ENCODE measurements at places on chromosomes 2 and 18.

- DNase-seq, result no peak
Measured at GRCh38 chr2:144086965-144087364, 433.0 kb downstream of the ZEB2 start.

- no peak for DNase-seq
Measured at GRCh38 chr18:46275370-46275769, 171.2 kb downstream of the HAUS1 start.

- peak; percentile 55 for DNase-seq
Measured at GRCh38 chr2:61993422-61994024, 88.0 kb downstream of the COMMD1 start.

- DNase-seq, result no peak
Measured at GRCh38 chr2:72427022-72427861, 279.6 kb upstream of the CYP26B1 start.

DNA sequence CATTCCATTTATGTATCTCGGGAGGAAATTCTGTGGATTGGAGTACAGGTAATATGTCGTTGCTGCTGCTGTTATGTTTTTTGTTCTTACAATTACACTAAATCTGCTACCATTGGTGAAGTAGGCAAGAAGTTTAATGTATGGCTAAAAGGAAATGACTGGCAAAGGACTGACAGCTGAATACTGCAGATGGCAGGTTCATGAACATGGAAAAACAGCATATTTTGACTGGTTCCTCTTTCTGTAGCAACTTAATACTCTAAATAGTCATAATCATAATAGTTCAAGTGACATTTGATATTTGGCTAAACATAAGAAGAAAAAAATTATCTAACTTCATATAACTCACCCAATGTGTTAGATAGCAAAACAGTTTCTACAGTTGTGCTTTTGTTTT lies 84.5 kb upstream of the PGAP1 start:
- no peak for DNase-seq

- DNase-seq, result no peak
Measured at GRCh38 chr2:171389780-171390179, 44.0 kb downstream of the METTL8 start.

GRCh38 chr2:46117379-46117778 lies 179.8 kb upstream of the EPAS1 start:
- DNase-seq, result no peak

DNA sequence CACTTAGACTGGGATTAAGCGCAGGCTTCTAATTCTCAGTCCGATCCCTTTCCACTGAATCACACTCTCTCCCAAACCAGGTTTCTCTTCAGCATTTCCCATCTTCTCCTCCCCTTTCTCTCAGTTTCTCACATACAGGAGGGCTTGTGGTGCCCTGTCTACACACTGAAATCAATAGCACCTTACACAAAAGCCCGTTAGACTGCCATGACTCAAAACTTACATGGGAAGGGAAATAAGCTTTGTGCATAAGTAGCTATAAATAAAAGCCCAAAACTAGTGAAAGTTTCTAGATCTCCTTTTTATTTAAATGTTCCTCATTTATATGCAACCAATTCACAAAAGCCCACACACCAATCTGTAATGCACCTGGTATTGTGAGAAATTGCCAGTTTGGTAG lies 318.4 kb downstream of the TXNL1 start:
- DNase-seq, result peak; percentile 68

- no peak for DNase-seq
Measured at GRCh38 chr2:47299555-47299954, 103.4 kb upstream of the MSH2 start.

GRCh38 chr2:102025016-102025501 lies 33.3 kb downstream of the IL1R2 start:
- DNase-seq, result no peak

DNA sequence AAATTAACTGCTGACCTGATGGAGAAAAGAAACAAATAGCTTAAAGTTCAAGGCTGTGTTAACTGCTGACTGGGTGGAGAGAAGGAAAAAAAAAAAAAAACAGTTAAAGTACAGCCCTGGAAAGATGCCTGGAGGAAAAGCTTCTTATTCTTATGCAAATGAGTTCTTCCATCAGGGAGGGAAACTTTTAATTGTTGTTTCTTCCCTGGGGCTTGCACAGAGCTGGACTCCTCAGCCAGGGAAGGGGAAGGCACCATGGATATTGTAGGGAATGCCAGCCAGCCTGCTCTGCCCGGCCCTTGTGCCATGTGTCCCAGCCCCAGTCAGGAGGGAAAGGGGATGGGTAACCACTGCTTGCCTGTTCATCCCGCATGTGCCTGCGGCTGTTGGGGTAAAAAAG lies 833.1 kb upstream of the CRIM1 start:
- DNase-seq, result no peak

GRCh38 chr18:499776-500631 lies 497 bp downstream of the COLEC12 start:
- DNase-seq, result no peak

DNA sequence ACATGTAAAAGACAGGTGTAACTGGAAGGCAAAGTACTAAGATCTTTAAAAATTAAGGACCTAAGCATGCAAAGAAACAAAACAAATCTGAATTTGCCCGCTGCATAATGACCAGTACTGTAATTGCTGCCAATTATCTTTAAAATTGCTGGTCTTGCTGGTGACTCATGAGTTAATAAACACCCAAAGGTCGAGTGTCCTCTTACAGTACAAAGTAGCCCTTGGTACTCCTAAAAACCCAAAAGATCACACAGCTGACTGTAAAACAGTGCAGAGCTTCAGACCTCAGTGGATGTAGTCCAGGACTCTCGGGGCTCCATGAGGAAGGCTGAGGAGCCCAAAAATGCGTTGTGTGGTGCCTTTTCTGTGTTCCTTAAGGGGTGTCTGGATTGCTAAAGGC lies 308.7 kb downstream of the CNTNAP5 start:
- no peak for DNase-seq

- no peak for DNase-seq
Measured at GRCh38 chr2:240775905-240776304, 44.1 kb downstream of the KIF1A start.

DNA sequence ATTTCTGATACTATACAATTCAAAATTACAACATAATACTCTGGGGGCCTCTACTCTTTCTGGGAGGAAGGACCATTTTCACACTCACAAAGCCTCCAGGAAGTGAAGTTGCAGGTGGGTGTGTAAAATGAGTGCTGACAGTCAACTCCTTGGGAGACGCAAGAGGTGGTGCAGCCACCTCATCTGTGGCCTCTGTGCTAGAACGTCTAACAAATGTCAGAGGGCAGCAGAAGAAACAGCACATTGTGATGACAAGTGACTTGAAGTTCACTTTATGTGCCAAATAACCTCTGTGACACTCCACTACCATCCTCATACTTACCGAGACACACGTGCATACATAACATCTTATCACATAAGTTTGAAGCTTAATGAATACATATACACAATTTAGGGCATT lies 10.2 kb downstream of the RNF103 start:
- no peak for DNase-seq

DNA sequence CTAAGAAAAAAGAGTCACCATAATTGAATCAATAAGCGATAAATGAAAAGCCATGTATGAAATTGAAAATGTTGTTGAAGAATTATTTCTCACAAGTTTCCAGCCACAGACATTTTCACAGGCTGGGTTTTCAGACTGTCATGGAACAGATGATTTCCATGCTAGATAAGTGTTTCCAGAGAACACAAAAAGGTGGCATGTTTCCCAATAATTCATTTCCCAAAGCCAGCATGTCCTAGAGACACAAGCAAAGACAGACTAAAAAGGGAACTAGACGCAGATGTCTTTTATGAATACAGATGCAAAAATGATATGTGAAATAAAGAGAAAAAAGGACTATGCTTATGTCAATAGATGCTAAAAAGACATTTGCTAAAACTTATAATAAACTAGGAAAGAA lies 255.1 kb downstream of the EIPR1 start:
- DNase-seq, result no peak

DNA sequence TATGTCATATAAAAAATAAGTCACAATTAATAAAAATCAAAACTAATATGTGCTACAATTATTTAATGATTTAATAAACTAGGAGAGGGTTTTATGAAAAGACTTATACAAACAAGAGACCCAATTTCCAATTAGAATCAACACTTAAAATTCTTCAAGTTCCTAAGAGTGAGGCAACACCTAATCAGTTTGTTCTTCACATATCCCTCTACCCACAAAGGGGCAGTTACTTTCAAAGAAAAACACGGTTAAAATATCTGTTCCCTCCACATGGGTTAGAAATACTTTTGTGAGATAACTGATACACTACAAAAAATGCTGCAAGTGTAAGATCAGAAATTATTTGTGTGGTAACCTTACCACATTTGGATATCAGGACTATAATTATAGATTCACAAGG lies 357.0 kb downstream of the ERBB4 start:
- no peak for DNase-seq

GRCh38 chr2:206512999-206513398 lies 69.7 kb downstream of the ADAM23 start:
- DNase-seq, result no peak

- no peak for DNase-seq
Measured at GRCh38 chr2:213627054-213627710, 342.9 kb downstream of the SPAG16 start.

- no peak for DNase-seq
Measured at GRCh38 chr18:33239298-33239697, 201.2 kb downstream of the CCDC178 start.

DNA sequence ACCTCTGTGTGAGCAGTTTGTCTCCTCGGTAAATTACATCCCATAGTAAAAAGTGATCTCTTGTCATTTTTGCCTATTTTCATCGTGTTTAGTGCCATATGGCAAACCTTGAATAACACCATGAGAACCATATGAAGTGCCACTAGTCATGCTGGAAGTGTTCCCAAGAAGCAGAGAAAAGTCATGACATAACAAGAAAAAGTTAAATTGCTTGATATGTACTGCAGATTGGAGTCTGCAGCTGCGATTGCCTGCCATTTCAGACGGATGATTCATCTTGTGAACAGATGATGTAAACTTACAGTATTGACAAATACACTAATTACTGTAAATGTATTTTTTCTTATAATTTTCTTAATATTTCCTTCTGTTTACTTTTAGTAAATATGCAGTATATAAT lies 846.7 kb downstream of the BCL11A start:
- DNase-seq, result no peak

- no peak for DNase-seq
Measured at GRCh38 chr2:12507295-12507694, 209.4 kb upstream of the TRIB2 start.

- DNase-seq, result no peak
Measured at GRCh38 chr18:34760444-34760843, 50.3 kb downstream of the DTNA start.

DNA sequence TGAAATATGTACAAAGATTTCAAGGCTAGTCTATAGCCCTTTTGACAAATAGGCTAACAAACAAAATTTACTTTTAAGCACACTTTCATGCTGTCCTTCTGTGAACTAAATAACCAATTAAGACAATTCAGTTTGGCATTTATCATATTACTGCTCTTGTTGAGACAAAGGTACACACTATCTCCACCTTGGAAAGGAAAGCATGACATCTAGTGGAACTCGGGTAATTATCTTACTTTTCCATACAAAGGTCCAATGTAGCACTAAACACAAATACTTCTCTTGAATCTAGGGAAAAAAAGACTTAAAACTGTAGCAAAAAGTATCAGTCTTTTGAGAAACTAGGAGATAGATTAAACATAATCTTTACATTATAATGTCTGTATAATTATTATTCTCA lies 125.0 kb upstream of the CD226 start:
- DNase-seq, result peak; percentile 5

GRCh38 chr2:218180467-218181114 lies 13.8 kb upstream of the CXCR1 start:
- DNase-seq, result no peak

DNA sequence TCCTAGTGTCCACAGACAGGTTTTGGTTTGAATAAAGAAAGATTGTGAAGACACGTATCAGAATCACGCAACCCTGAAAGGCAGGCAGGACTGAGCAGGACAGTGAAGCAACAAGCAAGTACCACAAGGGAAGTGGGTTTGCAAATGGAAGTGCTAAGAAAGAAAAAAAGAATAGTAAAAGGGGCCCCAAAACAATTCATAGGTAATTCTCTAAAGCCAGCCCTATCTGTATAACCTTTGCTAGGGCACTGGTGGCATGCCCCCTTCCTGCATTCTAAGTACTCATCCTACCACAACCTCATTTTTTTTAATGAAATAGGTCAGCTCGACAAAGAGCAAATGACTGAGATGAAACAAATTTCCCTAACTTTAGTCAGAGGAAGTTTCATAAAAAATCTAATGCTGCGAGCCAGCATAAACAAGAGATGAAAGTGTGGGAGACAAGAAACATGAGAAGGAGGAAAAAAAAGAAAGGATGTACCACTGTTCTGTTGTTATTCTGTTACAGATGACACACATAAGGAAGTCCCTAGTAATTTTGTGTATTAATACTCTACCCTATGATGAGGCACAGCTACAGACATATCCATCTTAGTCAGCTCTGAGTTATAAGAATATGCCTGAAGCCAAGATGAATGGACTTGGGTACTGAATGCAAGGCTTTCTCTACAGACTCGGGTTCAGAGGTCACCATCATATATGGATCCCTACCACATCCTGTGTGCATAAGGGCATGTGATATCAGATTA lies 32.2 kb downstream of the IKZF2 start:
- no peak for DNase-seq

DNA sequence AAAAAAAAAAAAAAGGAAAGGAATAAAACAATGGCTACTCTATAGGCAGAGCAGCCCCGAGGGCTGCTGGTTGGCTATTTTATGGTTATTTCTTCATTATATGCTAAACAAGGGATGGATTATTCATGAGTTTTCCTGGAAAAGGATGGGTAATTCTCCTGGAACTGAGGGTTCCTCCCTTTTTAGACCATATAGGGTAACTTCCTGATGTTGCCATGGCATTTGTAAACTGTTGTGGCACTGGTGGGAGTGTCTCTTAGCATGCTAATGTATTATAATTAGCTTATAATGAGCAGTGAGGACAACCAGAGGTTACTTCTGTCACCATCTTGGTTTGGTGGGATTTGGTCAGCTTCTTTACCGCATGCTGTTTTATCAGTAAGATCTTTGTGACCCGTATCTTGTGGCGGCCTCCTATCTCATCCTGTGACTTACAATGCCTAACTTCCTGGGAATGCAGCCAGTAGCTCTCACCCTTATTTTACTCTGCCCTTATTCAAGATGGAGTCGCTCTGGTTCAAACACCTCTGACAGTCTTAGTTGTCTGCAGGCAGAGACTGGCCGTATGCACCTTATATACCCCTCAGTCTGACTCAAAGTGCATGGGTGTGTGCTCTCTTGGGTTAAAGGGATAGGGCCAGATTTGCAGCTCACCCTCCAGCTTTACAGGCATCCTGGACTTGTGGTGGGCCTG lies 57.7 kb downstream of the HAUS1 start:
- DNase-seq, result no peak

- no peak for DNase-seq
Measured at GRCh38 chr2:76517574-76517909, 806.8 kb upstream of the GCFC2 start.

GRCh38 chr2:222955008-222955407 lies 94.2 kb downstream of the ACSL3 start:
- no peak for DNase-seq

GRCh38 chr2:68845043-68845442 lies 26.2 kb downstream of the BMP10 start:
- DNase-seq, result no peak

Measured in hippocampal formation (tissue), 2 donors.